ENCODE measurements at places on chromosomes 11 and 22. TPM values are rescaled to one million over a fixed set of nuclear protein-coding genes. Genes with fewer than 3 reads are reported as not detected.

Gene GNAZ
- 1.9 TPM for total RNA-seq

Gene MS4A4A
- total RNA-seq = not detected

Gene SESN3
- 0.15 TPM for total RNA-seq

Gene UBXN1
- total RNA-seq = 129 TPM

Gene KCNQ1OT1
- 0.03 TPM for total RNA-seq

Gene SCO2
- 3.0 TPM for total RNA-seq

Gene BTBD18
- not detected for total RNA-seq

Gene OR10D3
- total RNA-seq = not detected

Gene KRTAP5-10
- total RNA-seq = not detected

Gene SLC6A5
- total RNA-seq = not detected

Gene PRR33
- not detected for total RNA-seq

Gene TRIM49C
- total RNA-seq = not detected

Gene TIMP3
- 1.1 TPM for total RNA-seq

Gene IFTAP
- 14.8 TPM for total RNA-seq

Measured in A549 treated with GW870086 at 1 μM for 4 hours (cell line).